ENCODE measurements at places on chromosomes 5 and 9. TPM values are rescaled to one million over a fixed set of nuclear protein-coding genes. Genes with fewer than 3 reads are reported as not detected.

Gene LCN9
- not detected for total RNA-seq

GRCh38 chr5:68304421-68305052 is 89.0 kb downstream of the PIK3R1 start:
- H3K4me1 ChIP-seq: peaks cover 2% of the 10 kb centered on the region
- H3K4me3 ChIP-seq: no peak overlapping the region
- H3K27me3 ChIP-seq: no peaks in the 10 kb centered on the region
- no peak overlapping the region for H3K27ac ChIP-seq
- no peak for DNase-seq

Gene SIMC1
- total RNA-seq: 13.7 TPM

DNA sequence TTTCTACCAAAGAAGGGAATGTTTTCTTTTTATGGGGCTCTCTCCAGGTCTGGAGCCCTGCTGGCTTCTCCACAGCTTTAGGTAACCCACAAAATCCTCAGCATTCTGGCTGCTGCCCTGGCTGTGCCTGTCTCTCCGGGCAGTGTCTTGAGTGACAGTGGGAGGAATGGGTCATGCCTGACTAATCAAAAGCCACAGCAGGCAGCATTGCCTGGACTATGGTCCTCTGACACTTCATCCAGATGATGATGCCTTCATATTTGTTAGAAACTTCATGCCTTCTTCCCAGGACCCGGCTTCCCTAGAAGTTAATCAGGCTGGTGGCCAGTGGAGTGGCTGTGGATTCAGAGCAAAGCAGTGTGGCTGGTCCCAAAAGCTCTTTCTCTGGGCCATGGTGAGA is 32.2 kb upstream of the TGFBI start:
- no peak for DNase-seq
- H3K36me3 ChIP-seq: no peaks in the 10 kb centered on the region
- H3K4me3 ChIP-seq: no peak overlapping the region
- H3K27me3 ChIP-seq: no peaks in the 10 kb centered on the region

DNA sequence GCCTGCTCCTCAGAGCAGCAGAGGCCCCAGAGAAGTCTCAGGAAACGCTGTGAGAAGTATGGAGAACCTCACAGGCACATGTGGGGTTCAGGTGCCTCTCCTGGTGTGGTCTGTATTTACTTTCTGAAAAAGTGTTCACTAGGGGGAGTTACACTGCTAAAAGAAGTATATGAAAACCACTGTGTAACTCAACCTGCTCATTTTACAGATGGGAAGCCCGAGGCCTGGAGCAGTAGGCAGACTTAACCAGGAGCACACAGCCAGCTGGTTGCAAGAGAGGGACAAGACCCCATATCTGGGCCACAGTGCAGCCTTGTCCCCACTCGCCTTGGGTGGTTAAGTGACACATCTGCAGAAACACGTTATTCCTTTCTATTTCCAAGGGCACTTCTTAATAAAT is 112.8 kb upstream of the SAP30L start:
- H3K27me3 ChIP-seq: no peaks in the 10 kb centered on the region
- DNase-seq: no peak
- no peaks in the 10 kb centered on the region for H3K36me3 ChIP-seq
- no peak overlapping the region for H3K4me3 ChIP-seq
- no peaks in the 10 kb centered on the region for H3K4me1 ChIP-seq

DNA sequence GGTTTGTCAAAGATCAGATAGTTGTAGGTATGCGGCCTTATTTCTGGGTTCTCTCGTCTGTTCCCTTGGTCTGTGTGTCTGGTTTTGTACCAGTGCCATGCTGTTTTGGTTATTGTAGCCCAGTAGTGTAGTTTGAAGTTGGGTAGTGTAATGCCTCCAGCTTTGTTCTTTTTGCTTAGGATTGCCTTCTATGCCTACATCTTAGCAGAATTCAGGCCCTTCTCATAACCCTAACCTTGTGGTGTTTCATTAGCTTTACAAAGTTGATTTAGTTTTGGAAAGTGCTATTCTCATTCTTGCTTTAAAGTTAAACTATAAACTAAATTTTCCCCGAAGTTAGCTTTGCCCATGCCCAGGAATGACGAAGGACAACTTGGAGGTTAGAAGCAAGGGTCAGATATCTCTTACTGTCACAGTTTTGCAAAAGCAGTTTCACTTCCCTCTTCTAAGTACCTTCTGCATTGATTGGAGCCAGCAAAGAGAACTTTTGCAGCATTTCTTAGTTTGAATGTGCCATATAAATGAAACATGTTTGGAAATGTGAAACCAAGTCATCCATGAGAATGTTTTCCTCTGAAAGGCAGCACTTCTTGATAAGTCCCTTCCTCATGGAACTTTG is 274.3 kb upstream of the DMRT1 start:
- no peak overlapping the region for H3K4me3 ChIP-seq
- no peaks in the 10 kb centered on the region for H3K36me3 ChIP-seq
- no peak overlapping the region for H3K27ac ChIP-seq
- no peaks in the 10 kb centered on the region for H3K27me3 ChIP-seq
- peaks cover 4% of the 10 kb centered on the region for H3K4me1 ChIP-seq

Gene P4HA2
- total RNA-seq: 68.1 TPM

GRCh38 chr5:82594097-82594496 is 315.9 kb upstream of the RPS23 start:
- no peaks in the 10 kb centered on the region for H3K36me3 ChIP-seq
- no peak overlapping the region for H3K4me3 ChIP-seq
- no peaks in the 10 kb centered on the region for H3K27me3 ChIP-seq
- no peak overlapping the region for H3K27ac ChIP-seq
- H3K4me1 ChIP-seq: peaks cover 4% of the 10 kb centered on the region

- H3K4me1 ChIP-seq: no peaks in the 10 kb centered on the region
- H3K4me3 ChIP-seq: no peak overlapping the region
- no peaks in the 10 kb centered on the region for H3K27me3 ChIP-seq
- no peaks in the 10 kb centered on the region for H3K36me3 ChIP-seq
- no peak for DNase-seq
Observed at GRCh38 chr5:158486566-158486965, 613.1 kb downstream of the EBF1 start.

GRCh38 chr5:97554977-97555643 is 372.1 kb upstream of the RIOK2 start:
- H3K27me3 ChIP-seq: no peaks in the 10 kb centered on the region
- no peaks in the 10 kb centered on the region for H3K36me3 ChIP-seq
- H3K4me1 ChIP-seq: no peaks in the 10 kb centered on the region
- DNase-seq: no peak
- H3K4me3 ChIP-seq: no peak overlapping the region

Gene COL23A1
- 0.36 TPM for total RNA-seq

Gene PURA
- total RNA-seq: 46.2 TPM

GRCh38 chr9:106082621-106083020 is 388.3 kb downstream of the TMEM38B start:
- no peak overlapping the region for H3K4me3 ChIP-seq
- no peaks in the 10 kb centered on the region for H3K27me3 ChIP-seq
- H3K27ac ChIP-seq: no peak overlapping the region
- H3K4me1 ChIP-seq: no peaks in the 10 kb centered on the region
- no peak for DNase-seq
- H3K36me3 ChIP-seq: no peaks in the 10 kb centered on the region

DNA sequence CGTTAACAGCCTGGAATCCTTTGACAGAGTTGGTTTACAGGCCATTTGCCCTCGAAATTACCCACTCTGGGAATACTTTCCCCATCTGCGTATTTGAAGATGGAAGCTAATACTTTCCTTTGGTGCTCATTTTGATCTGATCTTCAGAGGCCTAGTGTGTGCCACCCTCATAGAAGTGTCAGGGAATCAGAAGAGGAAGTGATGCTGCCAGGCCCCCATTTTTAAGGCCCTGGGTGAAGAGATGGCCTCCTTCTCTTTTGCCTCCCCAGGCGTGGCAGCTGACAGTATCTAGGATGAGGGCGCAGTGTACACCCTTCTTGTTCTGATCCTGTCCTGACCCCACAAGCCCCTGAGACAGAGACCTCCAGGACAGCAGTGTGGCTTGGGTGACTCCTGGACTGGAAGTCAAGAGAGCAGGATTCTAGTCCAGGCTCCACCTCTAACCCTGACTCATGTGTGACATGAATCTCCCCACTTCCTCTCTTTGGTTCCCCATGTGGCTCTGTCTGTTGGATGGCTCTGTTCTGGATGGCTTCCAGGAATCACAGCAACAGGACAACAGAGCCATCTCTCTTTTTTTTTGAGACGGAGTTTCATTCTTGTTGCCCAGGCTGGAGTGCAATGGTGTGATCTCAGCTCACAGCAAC is 27.8 kb downstream of the CSF1R start:
- no peaks in the 10 kb centered on the region for H3K36me3 ChIP-seq
- no peak overlapping the region for H3K27ac ChIP-seq
- DNase-seq: no peak
- no peak overlapping the region for H3K4me3 ChIP-seq
- H3K4me1 ChIP-seq: no peaks in the 10 kb centered on the region

Measured in aorta (tissue), 5 donors.